Activated CD8-positive, alpha-beta memory T cell treated with anti-CD3 and anti-CD28 coated beads, Interleukin-2, amount 10 ng/mL, durations not matched to agents 7 days and 5 days (primary cell): ENCODE measurements at places on chromosomes 7 and 10. TPM values are rescaled to one million over a fixed set of nuclear protein-coding genes. Genes with fewer than 3 reads are reported as not detected.

The FOXI2 gene
- not detected for total RNA-seq

The PILRA gene
- total RNA-seq, result 3.4 TPM

The TWIST1 gene
- 0.55 TPM for total RNA-seq

DNA sequence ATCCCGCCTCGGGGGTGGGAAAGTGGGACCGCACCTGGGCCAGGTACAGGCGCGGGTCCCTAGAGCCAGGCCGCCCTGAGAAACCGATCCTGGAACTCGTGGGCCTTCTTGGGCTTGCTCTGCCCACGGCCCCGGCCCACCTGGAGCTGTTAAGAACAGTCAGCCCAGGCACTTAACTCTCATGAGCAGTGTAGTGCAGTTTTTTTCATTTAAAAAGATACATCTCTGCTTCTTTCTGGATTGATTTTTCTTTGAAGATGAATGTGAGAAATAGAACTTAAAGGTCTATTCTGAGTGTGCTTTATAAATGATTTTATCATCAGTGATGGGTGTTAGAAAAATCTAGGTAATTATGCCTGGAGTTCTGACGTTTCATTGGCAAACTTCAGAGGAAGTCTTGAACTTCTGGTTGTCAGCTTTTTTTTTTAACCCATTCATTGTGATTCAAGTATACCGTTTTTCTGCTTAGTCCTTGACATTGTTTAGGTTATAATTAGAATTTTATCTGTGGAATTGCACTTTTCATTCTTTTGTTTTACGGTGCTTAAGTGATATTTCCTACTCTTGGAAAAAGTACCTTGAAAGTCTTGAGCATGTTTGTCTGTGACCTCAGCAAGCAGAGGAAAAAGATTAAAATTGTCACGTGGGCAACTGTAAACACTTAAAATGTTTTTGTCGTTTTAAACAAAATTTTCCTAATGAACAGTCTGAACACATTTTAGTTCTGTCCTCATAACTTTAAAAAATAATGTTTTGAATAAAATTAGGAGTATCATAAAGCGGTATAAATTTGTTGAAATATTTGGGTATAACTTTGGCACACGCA, 906 bp downstream of the CDK1 start:
- peaks cover 41% of the 10 kb centered on the region for H3K36me3 ChIP-seq
- H3K27ac ChIP-seq, result peak overlapping the region; percentile 99
- DNase-seq, result no peak
- H3K27me3 ChIP-seq, result no peaks in the 10 kb centered on the region

DNA sequence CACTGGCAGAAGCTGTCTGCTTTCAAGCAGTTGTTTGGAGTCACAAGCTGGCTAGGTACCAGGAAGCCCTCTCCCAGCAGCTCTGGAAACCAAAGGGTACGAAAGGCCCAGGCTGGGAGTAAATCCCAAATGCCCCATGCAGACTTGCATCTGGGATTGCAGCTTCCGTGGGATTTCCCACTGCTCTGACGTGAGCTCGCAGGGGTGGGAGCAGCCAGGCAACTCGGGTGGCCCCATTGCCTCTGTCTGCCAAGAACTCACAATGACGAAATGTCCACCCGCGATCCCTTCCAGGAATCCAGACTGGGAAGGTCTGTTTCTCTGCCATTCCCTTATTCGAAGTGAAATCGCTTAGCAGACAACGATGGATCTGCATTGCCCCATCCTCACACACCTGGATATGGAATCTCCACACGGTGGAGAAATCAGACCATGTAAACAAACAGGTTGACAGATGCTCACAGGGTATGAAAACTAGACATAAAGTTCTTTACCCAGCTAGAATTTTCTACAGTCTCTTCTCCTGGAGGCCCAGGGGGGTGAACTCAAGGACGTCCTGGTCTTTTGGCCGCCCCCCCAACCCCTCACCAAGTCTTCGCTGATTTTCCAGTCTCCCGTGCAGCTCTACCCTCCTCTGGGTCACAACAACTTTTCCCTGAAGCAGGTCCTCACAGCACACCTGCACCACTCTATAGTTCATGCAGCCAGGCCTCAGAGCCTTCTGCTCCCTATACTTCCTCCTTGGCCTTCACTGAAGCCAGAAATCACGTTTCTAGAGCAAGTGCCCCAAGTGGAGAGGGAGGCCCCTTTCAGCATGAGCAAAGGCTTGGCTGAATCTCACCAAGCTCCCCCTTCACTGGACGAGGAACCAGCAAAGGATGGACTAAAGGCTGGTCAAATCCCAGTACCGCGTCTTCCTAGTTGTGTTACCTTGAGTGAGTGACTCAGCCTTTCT, 20.0 kb downstream of the SH3PXD2A start:
- peaks cover 9% of the 10 kb centered on the region for H3K27me3 ChIP-seq
- no peaks in the 10 kb centered on the region for H3K36me3 ChIP-seq
- H3K27ac ChIP-seq, result no peak overlapping the region
- no peak overlapping the region for H3K4me3 ChIP-seq
